ENCODE measurements at places on chromosomes 6 and 20. TPM values are rescaled to one million over a fixed set of nuclear protein-coding genes. Genes with fewer than 3 reads are reported as not detected.
A peak's percentile ranks its signal among the peaks of the same experiment; 100 is the strongest.

- no peak overlapping the region for H3K27ac ChIP-seq
- peaks cover 55% of the 10 kb centered on the region for H3K36me3 ChIP-seq
- no peak overlapping the region for H3K4me3 ChIP-seq
- H3K4me1 ChIP-seq: no peaks in the 10 kb centered on the region
- H3K27me3 ChIP-seq: no peaks in the 10 kb centered on the region
- no peak for DNase-seq
These were observed 4.4 kb upstream of the FAM209A start for GRCh38 chr20:56520180-56520579.

DNA sequence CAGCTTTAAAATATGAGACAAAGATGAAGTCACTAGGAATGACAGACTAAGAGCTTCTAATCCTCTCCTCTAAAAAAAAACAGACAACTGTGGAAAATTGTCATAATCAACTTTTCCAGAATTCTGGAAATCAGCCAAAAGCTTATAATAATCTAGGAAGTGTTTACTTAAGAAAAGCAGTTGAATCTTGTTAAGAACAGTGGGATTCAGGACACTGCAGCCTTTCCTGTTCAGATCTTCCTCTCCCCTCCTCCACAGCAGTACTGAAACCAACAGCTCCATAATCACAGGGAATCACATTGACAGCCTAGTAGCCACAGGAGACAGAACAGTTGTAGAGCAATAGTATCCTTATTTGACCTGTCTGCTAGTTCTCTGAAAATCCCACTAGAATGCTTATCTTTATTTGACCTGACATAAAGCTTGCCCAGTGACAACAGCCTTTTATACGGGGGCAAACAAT lies 41.6 kb downstream of the IBTK start:
- no peaks in the 10 kb centered on the region for H3K27me3 ChIP-seq
- no peak for DNase-seq
- peaks cover 20% of the 10 kb centered on the region for H3K36me3 ChIP-seq

GRCh38 chr6:76639941-76640340 lies 567.5 kb upstream of the IMPG1 start:
- H3K4me1 ChIP-seq: no peaks in the 10 kb centered on the region
- H3K27ac ChIP-seq: no peak overlapping the region
- no peaks in the 10 kb centered on the region for H3K36me3 ChIP-seq

- H3K4me1 ChIP-seq: peaks cover 20% of the 10 kb centered on the region
- no peaks in the 10 kb centered on the region for H3K36me3 ChIP-seq
- H3K27ac ChIP-seq: peak overlapping the region; percentile 93
- peak; percentile 93 for DNase-seq
- no peaks in the 10 kb centered on the region for H3K27me3 ChIP-seq
These were observed 183.0 kb downstream of the THBS2 start for GRCh38 chr6:169070506-169071176.

- DNase-seq: peak; percentile 94
- no peaks in the 10 kb centered on the region for H3K27me3 ChIP-seq
- H3K36me3 ChIP-seq: no peaks in the 10 kb centered on the region
- peak overlapping the region; percentile 92 for H3K27ac ChIP-seq
- H3K4me1 ChIP-seq: peaks cover 55% of the 10 kb centered on the region
These were observed 76.7 kb downstream of the FOXC1 start for GRCh38 chr6:1686117-1687098.

- H3K4me3 ChIP-seq: no peak overlapping the region
- H3K36me3 ChIP-seq: no peaks in the 10 kb centered on the region
- H3K27ac ChIP-seq: no peak overlapping the region
- peak; percentile 41 for DNase-seq
These were observed 3.4 kb upstream of the PTK6 start for GRCh38 chr20:63540417-63541186.

DNA sequence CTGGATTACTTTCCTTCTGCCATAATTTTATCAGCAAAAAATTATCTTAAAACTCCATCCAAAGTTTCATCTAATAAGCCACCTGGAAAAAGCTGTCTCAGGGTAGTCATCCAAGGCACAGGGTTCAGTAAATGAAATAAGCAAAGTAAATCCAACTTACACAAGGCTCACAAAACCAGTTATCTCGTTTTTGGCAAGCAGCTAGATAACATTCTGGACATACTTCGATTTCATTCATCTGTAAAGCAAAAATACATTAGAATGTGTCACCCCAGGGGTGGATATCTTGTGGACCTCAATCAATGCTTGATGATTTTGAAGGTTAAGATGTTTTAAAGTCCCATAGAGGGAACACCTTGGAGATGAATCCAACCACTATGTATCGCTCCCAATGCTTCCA lies 73.1 kb downstream of the ZMYND8 start:
- no peak overlapping the region for H3K4me3 ChIP-seq
- H3K27ac ChIP-seq: no peak overlapping the region
- peaks cover 6% of the 10 kb centered on the region for H3K4me1 ChIP-seq
- peaks cover 8% of the 10 kb centered on the region for H3K36me3 ChIP-seq
- DNase-seq: no peak

DNA sequence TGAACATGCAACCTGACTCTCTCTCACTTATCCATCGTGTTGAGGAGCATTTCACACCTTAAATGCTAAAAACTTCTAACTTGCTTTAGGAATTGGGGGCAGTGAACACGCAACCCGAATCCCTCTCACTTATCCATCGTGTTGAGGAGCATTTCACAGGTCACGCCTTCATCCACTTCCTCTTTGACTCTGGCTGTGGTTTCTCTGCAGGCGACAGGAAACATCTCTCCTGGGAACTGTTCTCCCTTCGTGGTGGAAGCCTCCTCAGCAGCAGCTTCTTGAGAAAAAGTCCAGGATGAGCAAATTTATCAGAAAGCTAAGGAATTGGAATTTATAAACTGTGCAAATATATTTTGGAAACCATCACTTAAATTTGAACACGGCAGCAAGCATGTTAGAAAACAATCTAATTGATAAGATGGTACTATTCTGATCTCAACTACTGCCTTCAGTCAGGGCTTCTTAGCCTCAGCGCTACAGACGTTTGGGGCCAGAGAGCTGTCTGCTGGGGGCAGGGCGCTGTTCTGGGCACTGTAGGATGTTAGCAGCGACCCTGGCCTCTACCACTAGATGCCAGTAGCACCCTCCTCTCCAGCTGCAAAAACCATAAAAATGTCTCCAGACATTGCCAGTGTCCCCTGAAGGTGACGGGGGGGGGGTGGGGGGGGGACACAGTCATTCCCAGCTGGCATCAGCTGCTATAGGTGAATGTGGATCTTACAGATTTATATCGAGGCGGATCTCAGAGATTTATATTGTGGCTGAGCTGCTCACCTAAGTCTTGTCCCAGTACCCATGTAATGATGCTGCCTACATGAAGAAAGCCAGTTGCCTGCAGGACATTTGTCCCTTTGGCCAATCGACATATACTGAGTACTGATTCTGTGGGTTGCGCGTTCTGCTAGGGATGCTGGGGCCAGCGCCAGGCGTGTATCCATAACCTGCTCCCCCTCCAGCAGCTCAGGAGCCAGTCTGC lies 26.2 kb downstream of the CTCFL start:
- H3K27me3 ChIP-seq: no peaks in the 10 kb centered on the region
- no peak overlapping the region for H3K4me3 ChIP-seq
- H3K27ac ChIP-seq: no peak overlapping the region

- DNase-seq: peak; percentile 54
- no peaks in the 10 kb centered on the region for H3K27me3 ChIP-seq
- H3K4me1 ChIP-seq: peaks cover 55% of the 10 kb centered on the region
- no peaks in the 10 kb centered on the region for H3K36me3 ChIP-seq
These were observed 35.3 kb downstream of the ZMYND8 start for GRCh38 chr20:47320990-47321805.

DNA sequence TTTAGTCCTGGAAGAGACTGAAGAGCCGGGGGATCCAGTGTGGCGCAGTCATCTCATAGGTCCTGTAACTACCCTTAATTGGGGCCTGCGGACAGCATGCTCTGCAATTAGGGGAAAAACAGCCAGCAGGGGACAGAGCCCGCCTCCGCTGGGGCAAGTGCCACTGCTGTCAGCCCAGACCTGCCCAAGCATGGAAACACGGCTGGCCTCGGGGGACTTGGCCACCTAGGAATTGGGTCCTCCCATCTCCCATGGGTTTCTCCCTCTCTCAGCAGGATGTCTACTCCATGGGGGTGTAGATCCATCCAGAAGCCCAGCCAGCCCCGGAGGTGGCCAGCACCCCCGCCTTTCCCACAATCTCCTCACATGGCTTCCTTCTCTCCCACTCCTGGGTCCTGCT lies 3.6 kb downstream of the GHRH start:
- no peak for DNase-seq
- no peaks in the 10 kb centered on the region for H3K36me3 ChIP-seq
- no peak overlapping the region for H3K27ac ChIP-seq
- peaks cover 15% of the 10 kb centered on the region for H3K27me3 ChIP-seq
- no peaks in the 10 kb centered on the region for H3K4me1 ChIP-seq

DNA sequence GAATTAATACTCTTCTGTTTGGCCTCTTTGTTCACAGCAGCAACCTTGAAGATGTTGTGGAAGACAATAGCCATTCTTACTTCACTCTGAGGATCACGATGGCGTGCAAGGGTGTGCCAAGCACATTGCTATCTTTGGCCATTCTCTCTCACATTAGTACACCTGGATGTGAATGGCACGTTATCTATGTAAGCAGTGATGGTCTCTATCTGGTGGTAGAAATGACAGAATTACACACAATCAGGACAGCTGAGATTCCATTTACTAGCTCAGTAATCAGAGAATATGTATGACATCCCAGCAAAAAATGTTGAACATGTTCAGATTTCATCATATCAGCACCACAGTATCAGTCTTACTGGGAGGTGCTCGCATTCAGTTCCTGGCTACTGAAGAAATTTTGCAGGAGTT lies 116.2 kb downstream of the LCA5 start:
- no peak overlapping the region for H3K27ac ChIP-seq
- H3K4me3 ChIP-seq: no peak overlapping the region
- H3K27me3 ChIP-seq: no peaks in the 10 kb centered on the region
- H3K36me3 ChIP-seq: no peaks in the 10 kb centered on the region

- H3K27ac ChIP-seq: 0 out of 2 replicates have a peak overlapping the region, but pooled peaks have one; percentile 14
- H3K4me3 ChIP-seq: no peak overlapping the region
- DNase-seq: peak; percentile 11
- no peaks in the 10 kb centered on the region for H3K4me1 ChIP-seq
- H3K36me3 ChIP-seq: no peaks in the 10 kb centered on the region
These were observed 158.0 kb upstream of the TCF21 start for GRCh38 chr6:133730881-133731280.

DNA sequence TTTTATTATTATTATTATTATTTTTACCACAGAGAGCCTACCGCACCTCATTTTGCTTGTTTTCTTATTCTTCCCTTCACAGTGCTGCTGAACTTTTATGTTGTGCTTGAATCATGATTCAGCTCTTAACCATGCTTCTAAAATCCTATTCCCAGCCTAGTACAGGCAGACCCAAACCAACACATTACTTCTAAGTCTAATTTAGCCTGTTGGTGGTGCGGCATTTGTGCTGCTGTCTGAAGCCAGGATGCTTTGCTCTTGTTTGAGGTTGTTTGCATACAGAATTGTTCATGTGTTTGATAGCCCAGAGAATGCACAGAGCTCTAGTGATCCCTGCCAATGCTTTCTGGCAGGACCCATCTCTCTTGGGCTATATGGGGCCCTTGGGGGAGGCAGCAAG lies 213.5 kb upstream of the KCNG1 start:
- DNase-seq: no peak
- no peak overlapping the region for H3K4me3 ChIP-seq
- H3K4me1 ChIP-seq: no peaks in the 10 kb centered on the region

- H3K27me3 ChIP-seq: 0 out of 2 replicates have a peak, but pooled peaks cover 8% of the 10 kb centered on the region
- no peak for DNase-seq
- H3K4me1 ChIP-seq: no peaks in the 10 kb centered on the region
These were observed 55.0 kb upstream of the DACT2 start for GRCh38 chr6:168374541-168375071.

DNA sequence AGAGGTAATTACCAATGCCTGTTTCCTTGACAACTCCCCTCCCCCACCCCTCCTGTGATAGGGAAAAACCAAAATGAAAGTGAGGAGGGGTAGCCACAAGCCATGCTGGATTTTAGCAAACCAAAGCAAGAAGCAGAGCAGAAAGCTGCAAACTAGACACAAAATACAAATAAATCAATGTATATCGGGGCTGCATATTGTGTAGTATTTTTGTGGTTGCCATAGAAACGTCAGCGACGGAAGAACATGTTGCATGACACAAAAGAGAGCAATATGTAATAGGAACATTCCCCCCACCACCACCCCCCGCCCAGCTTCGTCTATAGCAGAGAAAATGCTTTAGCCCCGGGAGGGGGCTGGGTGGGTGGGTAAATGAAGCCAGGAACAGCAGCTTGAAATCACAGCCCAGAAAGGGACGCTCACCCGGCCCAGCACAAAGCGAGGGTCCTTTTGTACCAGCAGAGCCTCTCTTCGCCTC lies 548 bp downstream of the AGPAT4 start:
- peak overlapping the region; percentile 85 for H3K4me3 ChIP-seq
- peak overlapping the region; percentile 66 for H3K27ac ChIP-seq
- no peaks in the 10 kb centered on the region for H3K27me3 ChIP-seq
- H3K4me1 ChIP-seq: peaks cover 29% of the 10 kb centered on the region

DNA sequence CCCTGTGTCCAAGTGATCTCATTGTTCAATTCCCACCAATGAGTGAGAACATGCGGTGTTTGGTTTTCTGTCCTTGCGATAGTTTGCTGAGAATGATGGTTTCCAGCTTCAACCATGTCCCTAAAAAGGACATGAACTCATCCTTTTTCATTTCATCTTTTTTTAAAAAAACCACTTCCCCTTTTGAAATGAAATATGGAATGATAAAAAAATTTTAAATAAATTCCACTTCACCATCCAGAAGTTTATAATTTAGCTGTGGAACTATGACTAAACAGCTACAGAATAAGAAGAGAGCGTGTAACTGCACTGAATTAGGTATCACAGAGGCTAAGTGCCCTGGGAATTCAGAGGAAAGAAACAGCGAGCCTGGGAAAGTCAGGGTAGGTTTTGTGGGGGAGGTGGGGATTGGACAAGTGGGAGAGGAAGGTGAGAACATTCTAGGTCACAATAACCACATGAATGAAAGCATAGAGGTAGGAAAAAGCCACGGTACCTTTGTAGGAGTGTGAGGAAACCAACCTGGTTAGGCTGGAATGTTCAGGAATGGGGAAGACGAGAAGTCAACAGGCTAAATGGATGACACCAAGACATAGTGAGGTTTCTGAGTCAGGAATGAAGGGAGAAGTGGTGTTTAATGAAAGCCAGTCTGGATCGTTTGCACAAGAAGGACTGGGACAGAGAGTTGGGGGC lies 11.0 kb downstream of the TRIM10 start:
- no peaks in the 10 kb centered on the region for H3K36me3 ChIP-seq
- peaks cover 11% of the 10 kb centered on the region for H3K4me1 ChIP-seq
- H3K27ac ChIP-seq: no peak overlapping the region
- DNase-seq: no peak
- H3K4me3 ChIP-seq: no peak overlapping the region

The ETV7 gene
- not detected for total RNA-seq

The BNIP5 gene
- total RNA-seq: not detected

The BPIFB2 gene
- not detected for total RNA-seq

The SLC22A16 gene
- not detected for total RNA-seq

The BHLHE23 gene
- total RNA-seq: not detected

The PTCRA gene
- not detected for total RNA-seq

The C6orf58 gene
- total RNA-seq: not detected

Data from PC-3 (cell line).